ENCODE measurements at places on chromosomes 1 and 21.

DNA sequence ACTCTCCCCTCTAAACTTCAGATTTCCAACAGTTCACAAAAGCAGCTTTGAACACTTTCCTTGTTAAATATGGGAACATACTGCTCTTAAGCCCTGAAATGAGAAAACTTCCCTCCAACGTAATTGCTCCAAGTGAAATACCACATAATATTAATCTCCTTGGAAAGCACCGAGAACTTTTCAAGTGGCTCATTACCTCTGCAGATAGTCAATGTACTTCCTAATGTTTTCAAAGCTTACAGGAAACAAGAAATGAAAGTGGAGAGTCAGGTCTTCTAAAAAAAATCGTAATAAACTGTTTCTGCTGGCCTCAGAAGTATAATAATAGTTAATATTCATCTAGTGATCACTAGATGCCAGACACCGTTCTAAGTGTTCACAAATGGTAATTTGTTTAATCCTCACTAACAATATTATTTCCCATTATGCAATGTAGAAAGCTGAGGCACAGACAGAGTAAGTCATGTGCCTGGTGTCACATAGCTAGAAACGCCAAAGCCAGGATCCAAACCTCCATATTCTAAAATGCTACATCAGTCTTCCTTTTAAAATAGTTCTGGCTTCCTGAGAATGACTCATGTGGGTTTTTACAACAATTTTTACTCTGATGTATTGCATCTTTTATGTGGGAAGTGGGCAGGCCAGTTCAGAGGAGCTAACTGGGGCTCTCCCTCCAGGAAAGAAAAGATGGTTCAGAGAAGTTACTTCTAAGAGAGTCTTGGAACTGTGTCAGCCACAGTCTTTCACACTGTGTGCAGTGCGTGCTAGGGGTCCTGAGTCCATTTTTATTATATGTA is 177.2 kb downstream of the PLPPR4 start:
- DNase-seq, result no peak

- no peak for DNase-seq
Observed at GRCh38 chr1:172487550-172487949, 43.7 kb upstream of the PIGC start.

- no peak for DNase-seq
Observed at GRCh38 chr1:3663999-3664699, 11.8 kb downstream of the TP73 start.

- DNase-seq, result no peak
Observed at GRCh38 chr1:218742467-218743262, 397.5 kb downstream of the TGFB2 start.

DNA sequence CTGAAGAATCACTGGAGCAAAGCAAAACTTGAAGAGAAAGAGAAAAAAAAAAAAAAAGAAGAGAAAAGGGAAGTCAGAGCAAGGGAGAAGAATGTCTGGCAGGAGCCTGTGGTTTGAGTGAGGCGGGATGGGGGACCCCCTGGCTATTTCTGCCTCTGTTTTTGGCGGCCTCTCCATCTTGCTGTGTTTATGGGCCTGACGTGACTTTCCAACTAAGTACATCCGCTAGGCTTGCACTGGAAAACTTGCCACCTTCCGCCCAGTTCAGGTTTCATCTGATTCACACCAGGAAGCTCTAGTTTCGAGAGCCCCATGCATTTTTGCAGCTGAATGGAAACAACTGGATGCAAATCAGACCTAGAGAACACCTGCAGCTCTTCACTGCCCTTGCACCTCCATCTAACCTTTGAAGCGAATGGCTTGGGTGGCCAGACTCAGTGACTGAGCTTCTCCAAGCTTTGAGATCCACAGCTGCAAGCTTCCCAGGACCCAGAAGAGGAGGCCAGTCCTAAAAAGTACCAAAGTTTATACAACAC is 28.0 kb downstream of the TBX15 start:
- no peak for DNase-seq

DNA sequence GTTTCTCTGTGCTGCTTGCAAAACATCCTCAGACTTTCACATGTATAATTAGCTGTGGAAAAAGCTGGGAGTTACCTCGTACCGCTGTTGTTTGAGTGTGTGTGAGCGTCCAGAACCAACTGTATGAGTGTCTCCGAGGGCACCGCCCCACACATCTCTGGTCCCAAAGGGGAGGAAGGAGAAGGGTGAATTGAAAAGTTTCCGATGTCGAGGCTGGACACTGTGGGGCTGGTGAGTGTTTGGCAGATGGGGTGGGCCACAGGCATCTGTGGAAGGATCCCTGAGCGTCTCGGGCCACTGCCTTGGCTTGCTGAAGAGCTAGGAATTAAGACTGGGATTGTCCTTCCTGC is 1.2 kb downstream of the ATP2B4 start:
- DNase-seq, result no peak

- DNase-seq, result no peak
Observed at GRCh38 chr21:36589352-36589971, 109.5 kb upstream of the SIM2 start.

DNA sequence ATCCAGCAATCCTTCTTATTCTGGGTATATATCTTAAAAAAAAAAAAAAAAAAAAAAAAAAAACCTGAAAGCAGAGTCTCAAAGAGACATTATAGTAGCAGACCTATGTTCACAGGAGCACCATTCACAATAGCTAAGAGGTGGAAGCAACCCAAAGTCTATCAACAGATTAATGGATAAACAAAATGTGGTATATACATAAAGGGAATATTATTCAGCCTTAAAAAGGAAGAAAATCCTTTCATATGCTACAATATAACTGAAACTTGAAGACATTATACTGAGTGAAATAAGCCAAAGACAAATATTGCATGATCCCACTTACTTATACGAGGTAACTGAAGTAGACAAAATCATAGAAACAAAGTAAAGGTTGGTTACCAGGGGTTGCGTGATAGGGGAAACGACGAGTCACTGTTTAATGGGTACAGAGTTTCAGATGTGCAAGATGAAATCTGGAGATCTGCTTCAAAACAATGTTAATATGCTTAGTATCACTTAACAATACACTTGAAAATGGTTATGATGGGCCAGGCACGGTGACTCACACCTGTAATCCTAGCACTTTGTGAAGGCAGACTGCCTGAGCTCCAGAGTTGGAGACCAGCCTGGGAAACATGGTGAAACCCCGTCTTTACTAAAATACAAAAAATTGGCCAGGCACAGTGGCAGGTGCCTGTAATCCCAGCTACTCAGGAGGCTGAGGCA is 29.5 kb downstream of the PIK3R3 start:
- DNase-seq, result no peak

DNA sequence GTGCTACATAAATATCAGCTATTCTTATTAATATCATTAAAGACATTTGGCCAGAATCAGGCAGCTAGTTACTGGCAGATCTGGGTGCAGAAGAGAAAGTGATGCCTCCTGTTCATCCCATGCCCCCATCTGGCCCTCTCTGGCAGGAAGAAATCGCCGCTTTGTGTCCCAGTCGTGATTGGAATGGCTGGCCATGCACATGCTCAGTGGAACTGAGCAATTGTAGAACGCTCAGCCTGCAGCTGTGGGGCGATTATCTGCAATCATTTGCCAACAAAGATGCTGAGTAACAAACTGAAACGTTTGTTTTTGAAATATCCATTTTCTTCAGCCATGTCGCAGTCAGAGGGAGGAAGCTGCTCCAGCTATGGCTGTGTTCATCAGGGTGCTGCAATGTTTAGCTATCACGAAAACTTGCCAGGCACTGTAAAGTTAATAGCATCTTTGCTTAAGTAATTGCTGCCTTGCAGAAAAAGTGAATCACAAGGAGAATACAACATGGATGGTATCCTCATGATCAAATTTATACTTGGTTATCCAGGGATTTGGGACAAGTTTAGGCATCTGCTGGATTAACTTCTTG is 36.5 kb downstream of the NGF start:
- DNase-seq, result no peak

- no peak for DNase-seq
Observed at GRCh38 chr1:41728403-41729202, 190.1 kb downstream of the HIVEP3 start.

DNA sequence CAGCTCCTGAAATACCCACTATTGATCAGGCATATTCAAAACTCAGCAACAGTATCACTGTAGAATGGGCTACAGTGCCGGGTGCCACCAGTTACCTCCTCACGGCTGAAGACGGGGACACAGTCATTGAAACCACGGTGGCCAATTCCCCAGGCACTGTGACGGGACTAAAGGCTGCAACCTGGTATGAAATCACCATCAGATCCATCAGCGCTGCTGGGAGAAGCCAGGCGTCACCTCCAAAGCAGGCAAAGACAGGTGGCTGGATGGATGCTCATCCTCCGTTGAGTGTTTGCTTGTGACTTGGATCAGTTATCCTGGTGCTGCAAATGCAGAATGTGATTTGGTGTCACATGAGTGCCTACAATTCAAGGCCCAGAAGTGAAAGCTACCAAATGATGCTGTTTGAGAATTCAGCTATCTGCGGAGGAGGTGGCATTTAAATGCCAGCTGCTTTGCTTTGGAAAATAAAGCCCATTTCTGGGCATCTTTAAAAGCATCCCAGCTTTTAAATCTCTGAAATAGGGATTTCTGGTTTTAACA is 5.1 kb downstream of the FNDC7 start:
- DNase-seq, result peak; percentile 30

DNA sequence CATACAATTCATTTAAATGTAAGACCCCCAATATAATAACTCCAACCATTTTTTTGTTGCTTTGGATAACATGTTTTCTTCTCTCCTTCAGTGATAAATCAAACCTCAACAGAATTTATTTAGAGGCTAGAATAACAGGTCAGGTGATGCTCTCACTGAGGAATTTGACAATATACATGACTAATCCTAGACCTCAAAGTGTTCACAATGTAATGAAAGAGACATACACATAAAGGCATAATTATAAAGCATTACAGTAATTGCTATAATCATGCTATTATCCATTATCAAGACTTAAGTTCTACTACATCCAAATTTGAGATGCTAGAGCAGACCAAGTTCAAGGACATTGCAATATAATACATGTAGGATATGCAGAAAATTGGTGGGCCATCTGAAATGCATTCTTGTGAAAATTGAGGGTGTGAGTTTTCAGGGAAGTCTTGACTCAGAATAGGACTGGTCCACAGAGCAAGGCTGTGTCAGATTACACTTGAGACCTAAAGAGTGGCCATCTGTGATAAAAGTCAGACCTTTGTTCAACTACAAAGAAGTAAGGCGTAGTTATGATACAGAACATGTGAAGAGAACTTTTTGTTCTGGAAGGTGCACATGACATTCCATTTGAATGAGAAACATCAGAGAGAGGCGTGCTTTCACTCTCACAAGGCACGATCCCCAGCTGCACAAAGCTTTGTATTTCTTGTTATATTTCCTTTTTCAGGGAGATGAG is 45.5 kb downstream of the UTP25 start:
- DNase-seq, result no peak

GRCh38 chr1:169733924-169734323 is at the start of gene SELE:
Gene SELE, minus strand, starts transcription at chr1:169734079. Its CDS starts 467 bp downstream, at chr1:169733612.
- DNase-seq, result no peak

DNA sequence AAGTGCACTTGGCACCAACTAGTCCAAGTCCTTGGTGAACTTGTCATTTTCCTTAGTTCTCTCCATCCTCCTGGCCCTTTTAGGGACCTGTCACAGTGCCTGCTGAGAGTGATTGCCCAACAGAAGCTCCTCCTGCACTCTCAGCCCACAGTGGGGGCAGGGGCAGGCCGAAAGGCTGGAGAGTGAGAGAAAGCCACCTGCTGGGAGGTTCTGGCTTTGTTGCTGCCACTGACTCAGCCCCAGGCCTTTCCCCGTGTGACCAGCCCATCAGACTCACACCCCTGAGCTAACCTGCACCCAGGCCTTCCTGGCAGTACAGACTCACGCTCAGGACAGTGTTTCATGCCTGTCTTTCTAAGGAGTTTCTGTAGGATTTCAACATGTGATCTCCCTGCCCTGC is 17.1 kb upstream of the PROK1 start:
- no peak for DNase-seq

- no peak for DNase-seq
Observed at GRCh38 chr1:9289711-9290485, 2.8 kb upstream of the SPSB1 start.

- no peak for DNase-seq
Observed at GRCh38 chr1:110412576-110412975, 5.1 kb upstream of the LAMTOR5 start.

Measured in NCI-H187 treated with DMSO at 0.1 percent for 48 hours (cell line).